ENCODE measurements at places on chromosomes 1 and 21.

DNA sequence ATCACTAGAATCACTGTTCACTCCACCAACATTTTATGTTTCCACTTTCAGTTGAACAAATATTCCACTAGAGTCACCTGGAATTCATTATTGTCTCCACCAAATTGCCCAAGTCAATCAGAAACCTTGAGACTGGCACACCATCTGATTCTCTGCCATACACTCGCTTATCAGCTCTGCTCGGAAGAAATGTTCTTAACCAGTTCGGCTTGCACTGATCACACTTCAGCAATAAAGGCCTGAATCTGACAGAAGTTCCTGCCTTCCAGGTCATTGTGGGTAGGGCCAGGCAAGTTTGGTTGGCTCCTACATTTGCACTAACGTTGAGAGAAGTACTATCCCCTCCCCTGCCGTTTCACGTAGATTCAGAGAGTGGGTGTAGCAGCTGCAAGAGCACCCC is 10.0 kb downstream of the TPM3 start:
- no peak for DNase-seq
- peaks cover 52% of the 10 kb centered on the region for H3K4me1 ChIP-seq
- H3K27me3 ChIP-seq: no peaks in the 10 kb centered on the region
- peak overlapping the region; percentile 89 for H3K4me3 ChIP-seq

DNA sequence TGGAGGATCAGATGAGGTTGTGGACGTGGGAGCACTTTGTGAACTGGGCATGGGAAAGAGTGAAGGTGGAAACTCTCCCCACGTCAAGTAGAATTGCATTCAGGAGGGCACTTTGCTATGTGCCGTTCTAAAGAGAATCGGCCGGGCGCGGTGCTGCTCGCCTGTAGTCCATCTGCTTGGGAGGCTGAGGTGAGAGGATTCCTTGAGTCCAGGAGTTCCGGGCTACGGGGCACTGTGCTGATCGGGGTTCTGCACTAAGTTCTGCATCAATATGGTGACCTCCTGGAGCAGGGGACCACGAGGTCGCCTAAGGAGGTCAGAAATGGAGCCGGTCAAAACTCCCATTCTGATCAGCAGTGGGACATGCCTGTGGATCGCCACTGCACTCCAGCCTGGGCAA is 141.9 kb downstream of the PEX14 start:
- H3K27ac ChIP-seq: no peak overlapping the region
- DNase-seq: no peak
- peaks cover 13% of the 10 kb centered on the region for H3K36me3 ChIP-seq
- no peak overlapping the region for H3K4me3 ChIP-seq

DNA sequence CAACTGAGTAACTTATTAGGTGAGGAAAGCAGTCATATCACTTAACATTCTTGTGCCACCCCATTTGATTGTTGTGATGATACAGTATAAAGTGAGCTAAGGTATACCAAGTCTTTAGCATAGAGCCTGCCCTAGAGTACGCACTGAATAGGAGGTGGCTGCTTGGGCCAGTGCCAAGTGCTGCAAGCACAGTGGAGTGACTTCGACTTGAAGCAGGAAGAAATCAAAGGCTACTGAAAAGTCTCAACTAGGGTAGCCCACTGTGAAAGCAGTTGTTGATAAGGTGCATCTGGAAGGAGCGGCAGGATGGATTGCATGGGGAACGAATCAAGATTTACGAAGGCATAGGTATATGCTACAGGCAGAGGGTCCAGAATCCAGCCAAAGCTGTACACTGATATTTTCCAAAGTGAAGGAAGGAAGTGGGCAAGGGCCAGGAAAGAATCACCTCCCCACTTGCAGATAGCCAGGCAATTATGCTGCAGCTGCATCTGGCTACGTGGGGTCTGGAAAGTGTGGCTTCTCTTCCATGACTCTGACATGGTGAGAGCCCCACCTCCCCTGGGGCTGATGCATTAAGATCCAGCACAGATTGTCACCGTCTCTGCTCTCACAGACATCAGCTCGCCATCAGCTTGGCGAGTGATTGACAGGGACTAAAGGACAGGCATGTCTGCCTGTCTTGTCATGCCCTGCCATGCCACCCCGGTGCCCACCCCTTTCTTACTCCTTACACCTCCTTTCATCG is 287.0 kb upstream of the PLXNA2 start:
- H3K36me3 ChIP-seq: no peaks in the 10 kb centered on the region
- H3K27ac ChIP-seq: no peak overlapping the region
- no peak overlapping the region for H3K4me3 ChIP-seq
- H3K4me1 ChIP-seq: no peaks in the 10 kb centered on the region

GRCh38 chr1:225849925-225850324 is 32.3 kb downstream of the TMEM63A start:
- peak overlapping the region; percentile 24 for H3K27ac ChIP-seq
- no peak for DNase-seq
- no peaks in the 10 kb centered on the region for H3K27me3 ChIP-seq
- peaks cover 98% of the 10 kb centered on the region for H3K36me3 ChIP-seq
- H3K4me1 ChIP-seq: peaks cover 29% of the 10 kb centered on the region
- H3K4me3 ChIP-seq: no peak overlapping the region

- H3K36me3 ChIP-seq: no peaks in the 10 kb centered on the region
- DNase-seq: no peak
- H3K4me1 ChIP-seq: no peaks in the 10 kb centered on the region
- no peak overlapping the region for H3K4me3 ChIP-seq
Observed at GRCh38 chr21:33750017-33750416, 107.7 kb downstream of the ITSN1 start.

DNA sequence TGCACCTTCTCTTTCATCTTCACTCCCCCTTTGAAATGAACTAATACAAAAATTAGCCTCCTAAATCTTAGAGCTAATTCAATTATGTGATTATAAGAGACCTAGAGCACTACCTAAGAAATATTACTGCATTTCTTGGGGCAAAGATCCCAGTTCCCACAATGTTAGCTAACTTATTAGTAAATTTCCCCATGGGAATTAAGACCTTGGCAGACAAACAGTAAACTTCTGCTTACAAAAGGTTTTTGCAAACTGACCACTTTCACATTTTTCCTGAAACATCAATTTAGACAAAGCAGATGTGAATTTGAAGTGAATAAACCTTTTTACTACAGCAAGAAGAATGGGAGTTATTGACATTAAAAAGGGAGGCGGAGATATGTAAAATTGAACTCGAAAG is 34.6 kb upstream of the LHX8 start:
- no peaks in the 10 kb centered on the region for H3K27me3 ChIP-seq
- H3K36me3 ChIP-seq: no peaks in the 10 kb centered on the region
- DNase-seq: no peak
- H3K27ac ChIP-seq: no peak overlapping the region

Data from tibial nerve (tissue), 4 donors.